ENCODE measurements at places on chromosomes 5 and 9. TPM values are rescaled to one million over a fixed set of nuclear protein-coding genes. Genes with fewer than 3 reads are reported as not detected.

Gene SOX30
- polyA plus RNA-seq = 0.87 TPM

Gene ARHGEF39
- 9.4 TPM for polyA plus RNA-seq

Gene MSX2
- polyA plus RNA-seq = 0.35 TPM

Gene KDM3B
- polyA plus RNA-seq = 95.8 TPM

Gene TMEM203
- 44.6 TPM for polyA plus RNA-seq

Gene MEF2C
- polyA plus RNA-seq = 35.7 TPM

Gene HSD17B3
- polyA plus RNA-seq = 0.96 TPM

Gene PCDHGA6
- 6.5 TPM for polyA plus RNA-seq

Gene ST8SIA4
- 6.2 TPM for polyA plus RNA-seq

Gene RORB
- 0.16 TPM for polyA plus RNA-seq

DNA sequence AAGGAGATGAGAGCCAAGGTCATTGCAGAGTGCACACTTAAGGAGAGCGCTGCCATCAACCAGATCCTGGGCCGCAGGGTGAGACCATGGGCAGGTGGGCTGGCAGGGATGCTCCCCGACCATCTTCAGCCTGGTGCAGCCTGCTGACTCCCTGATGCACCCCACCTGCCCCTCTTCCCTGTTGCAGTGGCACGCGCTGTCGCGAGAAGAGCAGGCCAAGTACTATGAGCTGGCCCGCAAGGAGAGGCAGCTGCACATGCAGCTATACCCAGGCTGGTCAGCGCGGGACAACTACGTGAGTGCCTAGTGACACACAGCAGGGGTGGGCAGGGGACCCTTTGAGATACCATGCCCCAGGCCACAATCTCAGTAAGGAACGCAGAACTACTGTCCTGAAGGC, 28.3 kb downstream of the TCF7 start:
- no peak for DNase-seq

- no peak for DNase-seq
Observed at GRCh38 chr9:68640421-68641089, 64.5 kb upstream of the PIP5K1B start.

- DNase-seq = no peak
Observed at GRCh38 chr9:18799428-18799827, 233.6 kb downstream of the SAXO1 start.

DNA sequence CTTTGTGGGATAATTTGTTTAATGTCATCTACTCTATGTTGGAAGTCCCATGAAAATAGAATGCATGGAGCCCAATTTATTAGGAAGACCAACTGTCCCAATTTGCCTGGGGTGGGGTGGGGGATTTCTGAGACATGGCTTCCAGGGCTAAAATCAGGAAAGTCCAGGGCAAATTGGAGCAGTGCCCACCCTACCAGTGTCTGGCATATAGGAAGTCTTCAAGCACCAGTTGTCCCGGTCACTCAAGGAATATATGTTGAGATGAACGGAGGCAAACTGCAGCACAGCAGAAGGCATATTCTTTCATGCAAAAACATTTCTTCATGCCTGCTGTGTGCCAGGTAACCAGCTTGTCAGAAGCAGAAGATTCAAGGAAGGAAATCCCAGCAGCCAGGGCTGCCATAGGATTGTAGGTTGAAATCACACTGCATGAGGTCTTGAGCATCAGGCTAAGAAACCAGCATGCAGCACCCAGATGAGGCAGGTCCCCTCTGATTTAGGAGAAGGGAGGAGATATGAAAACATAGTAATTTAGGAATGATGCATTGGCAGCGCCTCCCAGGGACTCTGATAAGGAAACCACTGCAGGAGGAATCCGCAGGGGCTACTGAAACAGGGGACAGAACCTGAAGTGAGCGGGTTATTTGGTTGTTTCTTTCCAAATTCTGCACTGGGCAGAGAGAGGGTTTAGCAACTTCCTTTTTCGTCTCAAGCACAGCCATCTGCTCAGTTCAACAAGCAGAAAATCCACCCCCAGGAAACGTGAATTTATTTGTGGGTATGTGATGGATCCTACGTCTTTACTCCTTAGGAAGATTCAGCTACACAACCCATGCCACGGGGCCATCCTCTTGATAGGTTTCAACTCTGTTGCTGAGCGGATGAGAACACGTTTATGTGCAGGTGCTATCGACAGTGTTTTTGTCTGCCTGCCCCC, 112.6 kb upstream of the CPEB4 start:
- no peak for DNase-seq

GRCh38 chr5:88426441-88426840, 157.8 kb upstream of the TMEM161B start:
- DNase-seq = no peak

DNA sequence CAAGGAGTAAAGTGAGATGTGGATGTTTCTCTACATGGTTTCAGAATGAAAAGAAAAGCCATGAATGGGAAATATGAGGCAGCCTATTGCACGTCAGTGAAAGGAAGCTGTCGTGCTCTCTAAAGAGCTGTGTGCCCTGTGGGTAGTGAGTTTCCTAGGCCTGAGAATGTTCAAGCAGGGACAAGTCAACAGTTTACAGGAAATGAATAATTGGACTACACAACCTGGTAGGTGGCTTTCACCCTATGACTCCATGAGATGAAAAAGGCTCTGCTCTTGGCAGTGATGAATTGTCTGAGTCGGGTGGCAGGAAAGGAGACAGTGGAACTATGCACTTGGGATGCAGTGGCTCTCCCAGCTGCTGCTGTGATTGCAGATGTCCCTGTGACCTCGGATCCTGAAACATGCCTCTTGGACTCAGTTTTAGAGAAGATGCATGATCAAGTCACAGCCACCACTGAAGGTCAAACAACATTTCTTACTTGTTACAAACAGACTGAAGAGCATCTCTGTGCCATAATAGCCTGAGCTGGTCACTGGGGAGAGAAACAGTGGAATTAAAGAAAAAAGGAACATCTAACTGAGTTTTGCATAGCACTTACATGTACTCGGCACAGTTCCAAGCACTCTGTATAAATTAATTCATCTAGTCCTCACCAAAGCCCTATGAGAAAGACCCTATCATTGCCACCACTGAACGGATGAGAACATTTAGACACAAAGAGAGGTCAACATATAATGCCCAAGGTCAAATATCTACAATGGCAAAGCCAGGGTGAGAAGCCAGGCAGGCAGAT, 293.7 kb downstream of the SPOCK1 start:
- no peak for DNase-seq

- no peak for DNase-seq
Observed at GRCh38 chr9:36548454-36548853, 24.2 kb upstream of the MELK start.

GRCh38 chr9:132995879-132996278, 17.4 kb downstream of the GFI1B start:
- DNase-seq = no peak

GRCh38 chr9:136079916-136080246, 15.2 kb downstream of the NACC2 start:
- no peak for DNase-seq

- no peak for DNase-seq
Observed at GRCh38 chr5:171659896-171660295, 125.7 kb upstream of the SMIM23 start.

- no peak for DNase-seq
Observed at GRCh38 chr9:120032639-120033038, 547.3 kb downstream of the CDK5RAP2 start.

GRCh38 chr5:15803280-15803679, 303.3 kb downstream of the FBXL7 start:
- DNase-seq = no peak

DNA sequence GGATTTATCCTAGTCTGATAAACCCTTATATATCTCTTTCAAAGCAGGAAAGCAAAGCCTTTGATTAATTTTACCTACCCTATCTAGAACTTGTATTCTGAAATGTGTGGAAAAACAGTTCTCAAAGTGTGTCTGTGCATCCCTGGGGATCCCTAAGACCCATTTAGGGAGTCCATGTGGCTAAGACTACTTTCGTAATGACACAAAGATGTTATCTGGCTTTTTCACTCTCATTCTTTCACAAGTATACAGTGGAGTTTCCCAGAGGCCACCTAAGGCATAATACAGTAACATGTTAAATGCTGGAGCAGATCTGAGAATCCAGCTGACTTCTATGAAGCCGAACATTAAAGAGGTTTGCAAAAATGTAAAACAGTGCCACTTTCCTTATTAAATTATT, 54.3 kb upstream of the TNFSF15 start:
- no peak for DNase-seq

DNA sequence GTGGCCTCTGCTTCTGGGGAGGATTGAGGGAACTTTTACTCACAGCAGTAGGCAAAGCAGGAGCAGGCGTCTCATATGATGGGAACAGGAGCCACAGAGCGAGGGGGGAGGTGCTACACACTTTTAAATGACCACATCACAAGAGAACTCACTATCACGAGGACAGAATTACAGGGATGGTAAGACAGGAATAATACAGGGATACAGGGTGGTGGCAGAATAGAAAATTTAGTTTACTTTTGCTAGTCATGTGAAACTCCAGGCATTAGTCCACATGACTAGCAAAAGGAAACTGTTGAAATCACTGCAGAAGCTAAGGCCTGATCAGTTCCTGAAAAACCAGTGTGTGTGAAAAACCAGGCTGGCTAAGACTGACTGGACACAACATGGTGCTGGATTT, 382.4 kb downstream of the NNT start:
- DNase-seq = no peak

- no peak for DNase-seq
Observed at GRCh38 chr5:102498271-102499034, at the start of gene SLCO6A1. Gene SLCO6A1, minus strand, starts transcription at chr5:102499001. Its CDS starts 157 bp downstream, at chr5:102498844.

- no peak for DNase-seq
Observed at GRCh38 chr5:58462623-58463230, 2.8 kb upstream of the PLK2 start.

GRCh38 chr5:68343421-68343826, 127.9 kb downstream of the PIK3R1 start:
- DNase-seq = no peak

- DNase-seq = no peak
Observed at GRCh38 chr9:125409637-125410521, 148.3 kb downstream of the GAPVD1 start.

DNA sequence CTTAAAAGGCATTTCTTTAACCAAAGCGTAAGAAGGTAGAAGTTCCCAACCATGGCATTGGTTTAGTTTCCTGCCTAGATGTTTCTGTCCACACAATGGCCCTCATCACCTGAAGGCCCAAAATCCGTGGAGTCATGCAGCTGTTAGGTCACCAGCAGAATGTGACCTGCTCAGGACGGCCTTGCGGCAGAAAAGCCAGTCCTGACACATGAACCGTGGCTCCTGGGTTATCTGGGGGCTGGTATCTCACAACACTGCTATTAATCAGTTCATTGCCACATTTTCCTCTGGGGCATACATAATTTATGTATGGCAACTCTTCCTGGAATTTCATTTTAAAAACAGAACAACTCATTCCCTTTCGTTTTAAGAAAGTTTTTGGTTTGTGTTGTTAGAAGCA, 278.4 kb downstream of the ATPSCKMT start:
- no peak for DNase-seq

DNA sequence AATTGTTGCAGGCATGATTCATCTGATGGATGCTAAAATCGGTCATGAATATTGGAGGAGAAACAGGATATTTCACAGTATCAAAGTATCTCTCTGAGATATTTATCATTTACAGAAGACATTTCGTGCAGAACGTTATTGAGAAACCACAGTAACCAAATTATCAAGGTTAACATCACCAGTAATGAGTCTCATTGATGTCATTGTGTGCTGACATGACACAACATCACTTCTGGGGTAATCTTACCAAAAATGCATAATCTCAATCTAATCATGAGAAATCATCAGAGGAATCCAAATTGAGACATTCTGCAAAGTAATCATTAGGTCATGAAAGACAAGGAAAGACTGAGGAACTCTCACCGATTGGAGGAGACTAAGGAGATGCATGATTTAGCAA, 42.7 kb downstream of the C5orf22 start:
- DNase-seq = no peak

DNA sequence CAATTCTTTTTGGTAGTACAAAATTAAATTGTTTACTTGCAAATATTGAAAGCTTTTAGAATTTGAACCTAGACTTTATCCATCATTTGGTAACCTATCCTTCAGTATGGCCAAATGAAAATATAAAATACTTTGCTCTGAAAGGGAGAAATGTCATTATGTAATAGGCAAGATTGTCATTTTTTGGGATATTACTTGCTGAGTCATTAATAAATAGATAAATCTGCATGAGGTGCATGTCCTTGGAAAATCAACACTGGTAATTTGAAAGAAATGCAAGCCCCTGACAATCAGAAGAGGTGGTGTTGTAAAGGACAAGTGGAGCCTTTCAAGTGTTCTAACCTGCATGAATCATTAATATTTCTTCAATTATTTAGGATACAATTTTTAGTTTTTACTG, 231.8 kb upstream of the CCNG1 start:
- DNase-seq = no peak

DNA sequence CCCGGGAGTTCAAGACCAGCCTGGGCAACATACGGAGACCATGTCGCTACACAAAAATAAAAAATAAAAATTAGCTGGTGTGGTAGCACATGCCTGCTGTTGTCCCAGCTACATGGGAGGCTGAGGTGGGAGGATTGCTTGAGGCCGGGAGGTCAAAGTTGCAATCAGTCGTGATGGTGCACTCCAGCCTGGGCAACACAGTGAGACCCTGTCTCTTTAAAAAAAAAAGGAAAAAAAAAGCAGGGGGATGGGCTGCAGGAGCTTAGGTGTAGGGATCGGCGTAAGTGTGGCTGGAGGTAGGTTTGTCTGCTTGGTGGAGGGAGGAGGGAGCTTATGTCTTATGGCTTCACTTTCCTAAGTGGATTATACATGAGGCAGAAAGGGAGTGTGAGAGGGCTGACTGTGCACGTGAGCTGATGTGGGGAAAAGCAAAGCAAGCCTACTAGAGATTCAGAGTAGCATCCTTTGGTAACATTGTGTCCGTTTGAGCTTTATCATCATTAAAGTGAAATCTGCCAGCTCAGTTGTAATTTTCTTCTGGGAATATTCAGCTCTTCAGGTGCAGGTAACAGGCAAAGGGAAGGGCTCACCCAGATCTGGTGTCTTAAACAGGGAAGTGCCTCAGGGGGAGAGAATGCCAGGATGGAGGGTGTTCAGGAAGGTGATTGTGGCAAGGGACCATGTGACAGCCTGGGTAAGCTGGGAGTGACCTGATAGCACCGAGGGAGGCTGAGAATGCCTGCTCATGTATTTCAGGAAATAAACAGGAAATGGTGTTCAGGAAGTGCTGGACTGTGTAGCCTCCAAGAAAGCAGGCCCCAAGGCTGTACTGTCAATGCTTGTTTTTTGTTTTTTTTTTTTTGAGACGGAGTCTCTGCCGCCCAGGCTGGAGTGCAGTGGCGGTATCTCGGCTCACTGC, 17.6 kb upstream of the SETX start:
- no peak for DNase-seq

DNA sequence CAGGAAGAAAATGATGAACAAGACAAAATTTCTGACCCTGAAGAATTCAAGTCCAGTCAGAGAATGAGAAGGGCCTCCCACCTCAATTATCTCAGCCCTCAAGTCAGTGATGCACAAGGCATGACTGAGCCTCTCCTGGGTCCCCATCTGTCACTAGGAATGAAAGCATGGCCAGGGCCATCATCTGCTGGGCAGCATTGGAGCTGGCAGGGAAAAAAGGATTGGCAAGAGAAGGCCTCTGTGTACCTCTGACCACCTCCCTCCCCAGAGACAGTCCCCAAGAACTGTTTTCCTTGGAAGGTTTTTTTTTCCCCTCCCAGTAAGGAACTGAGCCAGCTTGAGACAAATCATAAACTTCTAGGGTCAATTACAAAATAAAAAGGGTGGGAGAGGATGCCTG, 76.7 kb downstream of the KLHL3 start:
- DNase-seq = no peak

- no peak for DNase-seq
Observed at GRCh38 chr9:8349376-8349775, 549.8 kb upstream of the DMAC1 start.

All from right renal pelvis (tissue), 4 donors.